ENCODE measurements at places on chromosomes 7 and 10. TPM values are rescaled to one million over a fixed set of nuclear protein-coding genes. Genes with fewer than 3 reads are reported as not detected.

DNA sequence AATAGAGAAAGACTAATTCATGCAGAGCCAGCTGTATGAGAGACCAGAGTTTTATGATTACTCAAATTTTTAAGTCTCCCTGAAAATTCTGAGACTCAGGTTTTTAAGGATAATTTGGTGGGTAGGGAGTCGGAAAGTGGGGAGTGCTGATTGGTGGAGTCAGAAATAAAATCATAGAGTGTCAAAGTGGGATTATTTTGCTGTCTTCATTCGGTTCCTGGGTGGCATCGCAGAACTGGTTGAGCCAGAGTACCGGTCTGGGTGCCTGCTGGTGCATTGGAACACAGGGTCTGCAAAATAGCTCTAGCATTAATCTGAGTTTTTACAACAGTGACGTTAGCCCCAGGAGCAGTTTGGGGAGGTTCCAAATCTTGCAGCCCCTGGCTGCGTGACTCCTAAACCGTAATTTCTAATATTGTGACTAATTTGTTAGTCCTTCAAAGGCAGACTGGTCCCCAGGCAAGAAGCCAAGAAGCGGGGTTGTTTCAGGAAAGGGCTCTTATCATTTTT, 32.4 kb downstream of the GPRIN2 start:
- DNase-seq: no peak

GRCh38 chr10:61342858-61343572, 110.2 kb downstream of the TMEM26 start:
- DNase-seq: no peak

DNA sequence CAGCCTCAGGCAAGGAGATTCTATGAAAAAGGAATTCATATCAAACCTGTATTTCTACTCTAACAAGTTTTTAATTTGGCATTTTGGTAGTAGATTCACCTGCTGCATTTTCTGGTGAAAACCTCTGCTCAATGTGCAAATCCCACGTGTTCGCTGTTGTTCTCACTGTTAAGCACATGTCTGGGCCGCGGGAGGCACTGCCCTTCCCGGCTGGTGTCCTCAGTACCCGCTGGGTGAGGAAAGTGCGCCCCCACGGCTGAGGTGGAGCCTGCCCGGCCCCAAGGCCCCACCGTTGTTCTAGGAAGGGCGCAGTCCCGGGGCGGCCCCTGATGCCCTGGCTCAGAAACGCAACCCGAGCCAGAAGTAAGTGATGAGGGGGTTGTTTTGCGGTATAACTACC, 193.4 kb upstream of the VWC2 start:
- no peak for DNase-seq

Gene SCIN
- 18.8 TPM for total RNA-seq

- DNase-seq: no peak
Observed at GRCh38 chr7:146455091-146455655, 338.6 kb downstream of the CNTNAP2 start.
